Fibroblast of the aortic adventitia (primary cell): ENCODE measurements at places on chromosomes 6 and 20.
A peak's percentile ranks its signal among the peaks of the same experiment; 100 is the strongest.

DNA sequence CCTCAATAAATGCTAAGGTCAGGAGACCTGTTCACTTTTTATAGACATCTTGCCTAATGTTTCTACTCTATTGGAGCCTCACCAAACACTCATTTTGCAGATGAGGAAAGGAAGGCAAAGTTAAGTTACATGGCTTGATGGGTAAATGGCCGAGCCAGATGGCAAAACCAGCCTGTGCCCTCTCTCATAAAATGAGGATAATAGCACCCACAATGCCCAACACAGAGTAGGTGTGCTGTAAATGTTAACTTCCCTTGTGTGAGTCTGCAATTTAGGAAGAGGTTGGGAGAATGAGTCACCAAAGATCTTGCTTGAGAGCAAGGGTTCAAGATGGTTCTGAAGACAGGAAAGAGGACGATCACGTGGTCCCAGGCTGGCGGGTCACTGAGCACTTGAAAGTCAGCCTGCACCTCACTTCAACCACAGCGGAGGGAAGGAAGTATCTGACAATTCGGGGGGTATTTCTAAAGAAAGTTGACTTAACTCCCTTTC, 3.3 kb downstream of the KCNK5 start:
- DNase-seq, result no peak

DNA sequence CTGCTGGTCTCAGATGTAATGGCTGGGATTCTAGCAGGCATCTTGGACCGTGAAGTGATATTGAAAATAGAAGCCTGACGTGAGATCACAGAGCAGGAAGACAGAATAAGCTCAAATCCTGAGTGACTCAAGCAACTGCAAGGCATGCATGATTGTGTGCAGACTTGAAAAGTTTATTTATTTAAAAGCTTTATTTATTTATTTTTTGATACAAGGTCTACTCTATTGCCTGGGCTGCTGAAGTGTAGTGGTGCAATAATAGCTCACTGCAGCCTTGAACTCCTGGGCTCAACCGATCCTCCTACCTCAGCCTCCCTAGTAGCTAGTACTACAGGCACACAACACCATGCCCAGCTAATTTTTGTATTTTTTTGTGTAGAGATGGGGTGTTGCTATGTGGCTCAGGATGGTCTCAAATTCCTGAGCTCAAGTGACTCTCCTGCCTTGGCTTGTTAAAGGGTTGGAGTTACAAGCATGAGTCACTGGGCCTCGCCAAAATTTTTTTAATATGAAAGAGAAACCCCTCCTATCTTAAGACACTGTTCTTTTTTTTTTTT, 40.1 kb upstream of the RNF144B start:
- peak; percentile 30 for DNase-seq

- no peak for DNase-seq
Measured at GRCh38 chr6:24145690-24146131, 19.7 kb downstream of the NRSN1 start.

- DNase-seq, result no peak
Measured at GRCh38 chr6:105781248-105781647, 304.9 kb upstream of the PRDM1 start.

- DNase-seq, result peak; percentile 51
Measured at GRCh38 chr20:16785226-16785625, 37.1 kb downstream of the OTOR start.

DNA sequence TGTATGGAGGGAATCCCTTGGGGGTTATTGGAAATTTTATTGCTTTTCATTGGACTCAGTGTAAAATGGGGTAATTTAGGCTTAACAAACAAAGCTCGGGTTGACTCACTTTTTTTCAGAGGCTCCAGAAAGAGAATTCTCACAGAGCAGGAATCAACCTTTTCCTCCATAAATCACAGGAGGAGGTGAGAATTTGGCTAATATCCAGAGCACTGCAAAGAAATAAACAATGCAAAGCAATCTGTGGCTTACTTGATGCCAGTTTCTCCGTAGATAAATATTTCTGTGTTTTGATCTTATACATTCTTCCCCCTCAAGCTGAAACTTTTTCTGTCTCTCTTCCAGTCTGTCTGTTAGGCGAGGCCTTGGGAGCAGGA, 176.6 kb downstream of the TSHZ2 start:
- DNase-seq, result no peak

GRCh38 chr20:15296422-15296821, 959.0 kb upstream of the FLRT3 start:
- DNase-seq, result no peak

GRCh38 chr6:19613678-19614077, 223.5 kb upstream of the ID4 start:
- DNase-seq, result no peak

GRCh38 chr6:15426395-15426794, 180.5 kb downstream of the JARID2 start:
- no peak for DNase-seq

GRCh38 chr6:74937936-74938335, 267.9 kb downstream of the COL12A1 start:
- DNase-seq, result no peak

GRCh38 chr6:136312975-136313374, 23.3 kb upstream of the BCLAF1 start:
- DNase-seq, result no peak

DNA sequence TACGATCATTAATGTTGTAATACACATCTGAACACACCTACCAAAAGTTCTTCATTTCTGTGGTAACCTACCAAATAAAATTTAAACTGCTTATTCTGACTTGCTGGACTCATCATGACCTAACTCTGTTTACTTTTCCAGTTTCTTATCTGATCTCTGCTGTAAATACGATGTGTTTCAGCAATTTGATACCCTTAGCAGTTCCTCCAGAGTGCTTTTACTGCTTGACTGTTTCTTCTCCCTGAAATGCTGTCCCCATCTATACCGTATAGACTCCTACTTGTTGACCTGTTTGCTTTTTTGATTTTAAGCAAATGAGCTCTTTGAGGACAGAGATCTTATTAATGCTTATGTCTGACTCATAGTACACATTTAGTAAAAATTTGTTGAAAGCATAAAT, 119.5 kb downstream of the SCAF8 start:
- DNase-seq, result peak; percentile 23

- DNase-seq, result no peak
Measured at GRCh38 chr20:4767084-4767483, 45.4 kb downstream of the PRND start.

DNA sequence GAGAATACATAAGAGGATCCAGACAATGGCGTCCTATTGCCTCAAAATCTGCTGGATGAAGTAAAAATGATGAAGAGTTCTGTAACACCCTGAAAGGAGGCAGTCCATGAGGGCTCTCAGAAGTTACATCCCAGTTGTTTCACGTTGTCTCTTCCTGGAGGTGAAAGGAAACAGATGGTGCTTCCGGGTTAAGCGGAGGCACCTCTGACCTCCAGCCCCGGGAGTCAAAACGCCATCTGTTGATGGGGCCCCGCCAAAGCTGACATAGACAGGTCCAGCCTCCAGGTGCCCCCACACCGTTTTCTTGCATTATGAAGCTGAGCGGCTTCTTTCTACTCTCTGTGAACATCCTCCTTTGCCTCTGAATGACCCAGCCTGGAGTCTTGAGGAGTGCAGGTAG, 9.5 kb downstream of the SEMG2 start:
- no peak for DNase-seq

GRCh38 chr6:26156850-26157250, 69.6 kb downstream of the HFE start:
- peak; percentile 51 for DNase-seq

GRCh38 chr20:50837532-50838321, 42.9 kb downstream of the BCAS4 start:
- DNase-seq, result peak; percentile 95

DNA sequence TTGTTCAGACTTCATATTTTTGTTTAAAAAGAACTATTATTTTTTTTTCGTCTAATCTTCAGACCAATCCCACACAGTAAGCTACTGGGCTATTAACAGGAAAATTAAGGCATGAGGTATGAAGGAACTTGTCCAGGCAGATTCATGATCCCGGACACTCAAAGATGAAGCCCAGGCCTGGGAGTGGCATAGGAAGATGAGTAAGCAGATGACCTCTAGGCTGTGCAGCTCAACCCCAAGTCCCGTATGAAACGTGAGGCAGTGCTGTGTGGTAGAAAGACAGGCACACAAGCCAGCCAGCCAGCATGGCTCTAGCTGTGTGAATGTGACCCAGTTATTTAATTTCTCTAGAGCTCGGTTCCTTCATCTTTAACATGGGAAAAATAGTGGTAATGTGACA, 231.9 kb downstream of the CLIC5 start:
- DNase-seq, result no peak

- DNase-seq, result no peak
Measured at GRCh38 chr6:170176136-170176897, 114.6 kb downstream of the DLL1 start.

- DNase-seq, result peak; percentile 76
Measured at GRCh38 chr6:108946695-108947094, 98.5 kb downstream of the ARMC2 start.

GRCh38 chr20:2116170-2116940, 14.7 kb downstream of the STK35 start:
- no peak for DNase-seq

DNA sequence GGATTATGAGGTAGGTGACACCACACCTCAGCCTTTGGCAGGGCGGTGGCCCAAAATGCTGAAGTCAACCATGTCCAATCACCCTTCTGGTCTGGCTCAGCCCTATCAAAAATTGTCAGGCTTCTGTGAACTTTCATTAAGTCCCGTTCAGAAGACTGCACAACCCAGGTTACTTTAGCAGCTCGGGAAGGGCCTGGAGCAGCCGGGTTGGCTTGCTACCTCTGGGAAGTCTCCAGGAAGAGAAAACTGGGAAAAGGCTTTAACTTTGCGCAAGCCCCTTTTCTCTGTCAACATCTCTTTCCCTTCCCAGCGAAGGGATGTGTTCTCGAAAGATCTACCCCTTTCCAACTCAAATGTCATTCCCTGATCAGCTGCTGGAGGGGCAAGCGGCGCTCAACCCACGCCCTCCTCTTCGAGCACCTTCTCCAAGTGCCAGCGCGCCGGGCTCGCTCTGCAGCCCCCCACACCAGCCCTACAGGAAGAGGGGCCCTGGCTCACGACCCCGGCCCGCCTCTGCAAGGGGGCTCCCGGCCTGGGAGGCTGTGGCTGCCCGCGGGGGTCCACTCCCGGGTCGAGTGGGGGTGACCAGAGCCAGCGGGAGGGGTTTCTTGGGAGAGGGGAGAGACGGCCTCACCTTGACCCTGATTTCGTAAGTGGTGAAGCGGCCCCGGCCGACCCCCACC, 573 bp downstream of the SNX3 start:
- peak; percentile 65 for DNase-seq

- no peak for DNase-seq
Measured at GRCh38 chr6:26415791-26416190, 13.7 kb downstream of the BTN3A1 start.
